ENCODE measurements at places on chromosomes 4 and X.
A peak's percentile ranks its signal among the peaks of the same experiment; 100 is the strongest.

DNA sequence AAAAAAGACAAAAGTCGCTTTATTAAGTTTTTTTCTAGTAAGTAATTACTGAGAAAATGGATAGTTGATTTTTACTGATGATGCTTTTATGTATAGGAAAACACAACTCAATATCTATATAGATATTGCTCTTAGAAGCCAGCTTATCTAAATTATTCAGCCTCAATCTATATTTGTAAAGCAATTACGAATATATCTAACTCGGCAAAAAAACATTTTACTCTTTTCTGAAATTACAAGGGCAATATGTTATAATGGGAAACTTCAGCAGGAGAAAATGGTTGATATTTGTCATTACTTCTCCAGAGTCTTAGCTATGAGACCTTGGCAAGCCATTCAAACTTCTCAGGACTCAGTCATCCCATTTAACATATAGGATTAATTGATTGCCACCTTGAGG, 228.5 kb downstream of the SLC7A11 start:
- no peak for DNase-seq

- no peak for DNase-seq
Measured at GRCh38 chr4:89123451-89123851, 12.1 kb downstream of the TIGD2 start.

DNA sequence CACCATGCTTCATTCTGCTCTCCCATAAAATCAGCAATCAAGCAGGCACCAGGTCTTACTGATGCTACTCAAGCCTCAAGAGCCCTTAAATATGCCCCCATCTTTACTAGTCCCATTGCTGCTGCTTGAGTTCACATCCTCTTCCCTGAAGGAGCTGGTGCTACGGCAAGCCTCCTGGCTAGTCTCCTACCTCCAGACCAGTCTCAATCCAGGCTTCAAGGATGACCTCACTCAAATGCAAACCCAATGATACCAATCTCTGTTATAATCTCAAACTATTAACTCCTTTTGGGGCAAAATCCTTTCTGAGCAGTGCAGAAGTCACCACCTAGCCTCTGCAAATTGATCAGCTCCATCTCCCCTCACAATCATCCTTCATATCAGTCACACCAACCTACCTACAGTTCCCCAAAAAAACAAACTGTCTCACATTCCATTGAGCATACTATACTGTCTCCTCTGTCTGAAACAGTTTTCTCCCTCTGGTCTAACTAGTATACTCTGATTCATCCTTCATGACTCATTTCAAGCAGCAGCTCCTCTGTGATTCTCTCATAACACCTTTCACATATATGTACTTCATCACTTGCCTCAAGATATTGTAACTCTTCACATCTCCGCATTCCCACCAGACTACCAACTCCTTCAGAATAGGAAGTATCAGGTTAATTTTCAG, 30.0 kb downstream of the PAPSS1 start:
- no peak for DNase-seq

GRCh38 chrX:11478026-11478425, 184.8 kb downstream of the AMELX start:
- DNase-seq: no peak

DNA sequence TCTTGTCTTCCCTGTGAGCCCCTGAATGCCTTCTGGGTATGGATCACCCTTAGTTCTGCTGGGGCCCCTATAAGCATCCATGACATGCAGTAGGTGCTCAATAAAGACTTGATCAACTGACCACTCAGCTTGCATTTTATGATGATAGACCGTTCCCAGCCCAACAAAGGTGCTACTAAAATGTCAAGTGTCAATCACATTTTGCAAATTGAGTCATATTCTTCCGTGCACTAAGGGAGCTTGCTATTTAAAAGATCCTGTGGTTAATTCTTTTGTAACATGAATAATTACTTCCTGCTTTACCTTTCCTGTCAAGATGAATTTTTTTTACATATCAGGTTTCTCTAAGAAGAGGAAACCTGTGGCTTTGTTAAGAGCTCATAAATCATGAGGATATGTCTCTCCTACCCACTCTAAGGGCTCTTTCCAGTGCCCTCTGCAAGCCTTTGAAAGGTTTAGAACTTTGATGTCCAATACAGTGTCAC, 47.6 kb downstream of the SH3KBP1 start:
- peak; percentile 5 for DNase-seq

DNA sequence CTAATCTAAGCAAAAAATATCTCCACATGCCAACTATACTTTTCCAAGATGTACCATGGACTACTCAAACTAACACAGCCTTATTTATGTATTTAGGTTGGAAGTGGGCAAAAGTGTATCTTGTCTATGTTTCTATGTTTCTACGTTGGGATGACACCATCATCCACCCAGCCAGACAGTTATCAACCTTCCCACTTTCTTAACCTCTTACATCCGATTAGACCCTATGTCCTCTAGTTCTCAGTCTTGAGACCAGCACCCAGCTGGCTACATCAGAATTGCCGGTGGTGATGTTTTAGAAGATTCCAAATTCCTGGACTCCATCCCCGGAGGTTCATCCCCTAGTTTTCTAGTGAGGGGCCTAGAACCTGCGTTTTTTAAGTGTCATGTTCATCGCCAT, 1.0 kb upstream of the AASDH start:
- no peak for DNase-seq

DNA sequence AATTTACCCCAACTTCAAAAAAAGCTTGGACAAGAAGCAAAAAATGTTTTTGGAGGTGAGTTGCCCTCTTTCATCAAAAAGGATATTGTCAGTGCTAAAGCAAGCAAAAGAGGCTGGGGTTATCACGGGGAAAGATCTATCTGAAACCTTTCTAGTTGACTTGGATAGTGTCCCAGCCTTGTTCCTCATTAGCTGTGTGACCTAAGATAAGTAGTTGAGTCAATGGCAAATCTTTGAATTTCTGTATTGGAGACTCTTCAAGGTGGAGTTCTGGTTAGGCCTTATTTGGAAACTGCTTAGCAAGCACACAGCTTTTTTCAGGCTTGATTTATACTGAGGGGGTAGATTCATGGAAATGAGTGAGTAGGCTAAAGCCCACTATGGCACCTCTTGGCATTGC, 271.6 kb downstream of the GRIA3 start:
- no peak for DNase-seq

GRCh38 chr4:73911746-73912145, 42.6 kb downstream of the CXCL1 start:
- no peak for DNase-seq

DNA sequence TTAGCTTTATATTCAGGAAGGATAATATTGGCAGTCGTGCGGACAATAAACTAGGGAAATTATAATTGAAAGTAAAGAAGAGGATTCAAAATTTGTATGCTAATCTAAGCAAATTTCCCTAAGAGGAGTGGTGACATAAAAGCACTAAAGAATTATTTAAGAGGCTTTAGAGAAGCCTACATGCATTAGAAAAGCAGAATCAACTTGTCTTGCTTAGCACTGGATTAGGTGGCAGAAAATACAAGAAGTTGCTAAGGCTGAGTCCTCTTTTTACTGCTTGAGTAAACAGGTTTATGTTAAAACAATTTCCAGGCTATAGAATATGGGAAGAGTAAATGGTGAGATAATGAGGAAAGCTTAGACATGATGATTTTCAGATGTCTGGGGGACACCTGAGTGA, 991.5 kb downstream of the PCDH18 start:
- peak; percentile 13 for DNase-seq

- no peak for DNase-seq
Measured at GRCh38 chr4:153137677-153138630, 66.3 kb upstream of the TRIM2 start.

GRCh38 chr4:77193511-77194102, 36.6 kb downstream of the CCNG2 start:
- DNase-seq: no peak

- DNase-seq: no peak
Measured at GRCh38 chr4:127307996-127308395, 324.8 kb upstream of the INTU start.

GRCh38 chrX:66163849-66164411, at the start of gene HEPH:
Gene HEPH (plus strand): TSS chrX:66164247. CDS start chrX:66170571, 6,324 bp downstream.
- DNase-seq: no peak

GRCh38 chr4:172035562-172035961, 222.4 kb downstream of the GALNTL6 start:
- peak; percentile 2 for DNase-seq

GRCh38 chr4:6331018-6331417, 61.4 kb downstream of the WFS1 start:
- no peak for DNase-seq

DNA sequence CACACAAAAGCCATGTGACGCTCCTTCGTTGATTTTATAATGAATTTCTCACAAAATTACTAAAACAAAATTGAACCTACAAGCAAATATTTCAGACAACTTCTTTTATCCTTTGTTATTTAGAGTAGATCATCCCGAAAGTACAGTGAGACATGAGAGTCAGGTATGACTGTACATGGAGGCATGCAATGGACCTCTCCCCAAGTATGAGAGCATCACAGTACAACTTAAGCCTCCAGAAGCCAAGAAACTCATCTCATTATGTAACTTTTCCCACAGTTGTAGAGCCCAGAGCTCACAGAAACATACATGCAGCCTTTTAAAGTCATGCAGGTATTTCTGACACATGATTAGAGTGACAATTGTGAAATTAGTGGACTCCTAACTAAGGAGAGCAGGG, 167.7 kb downstream of the PAPSS1 start:
- DNase-seq: no peak

GRCh38 chr4:76570141-76570973, 135.3 kb downstream of the SHROOM3 start:
- no peak for DNase-seq

DNA sequence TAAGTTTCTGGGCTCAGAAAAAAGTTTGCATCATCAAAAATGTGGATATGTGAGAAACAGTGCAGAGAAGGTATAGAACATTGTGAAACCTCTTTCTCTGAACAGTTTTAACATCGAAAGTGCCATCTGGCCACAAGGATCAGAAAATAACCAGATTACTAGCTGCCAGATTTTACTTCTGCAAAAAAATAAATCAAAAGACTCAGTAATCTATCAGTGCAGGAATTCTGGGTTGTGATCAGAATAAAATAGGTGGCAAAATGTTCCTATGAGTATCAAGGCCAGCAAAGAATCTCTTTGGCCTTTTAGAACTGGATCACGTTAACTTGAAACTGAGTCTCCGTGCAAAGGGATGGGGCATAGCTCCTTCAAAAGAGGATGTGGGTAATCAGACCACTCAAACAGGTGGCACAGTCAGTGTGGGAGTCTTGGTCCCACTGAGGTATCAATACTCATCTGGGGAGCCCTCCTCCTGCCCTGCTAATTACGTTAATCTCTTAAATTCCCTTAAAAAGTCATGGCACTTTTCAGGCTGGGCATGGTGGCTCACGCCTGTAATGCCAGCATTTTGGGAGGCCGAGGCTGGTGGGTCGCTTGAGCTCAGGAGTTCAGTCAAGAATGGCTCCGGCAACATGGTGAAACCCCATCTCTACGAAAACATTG, 26.7 kb upstream of the RBM47 start:
- no peak for DNase-seq

- no peak for DNase-seq
Measured at GRCh38 chr4:54571293-54572151, 86.2 kb upstream of the KIT start.

DNA sequence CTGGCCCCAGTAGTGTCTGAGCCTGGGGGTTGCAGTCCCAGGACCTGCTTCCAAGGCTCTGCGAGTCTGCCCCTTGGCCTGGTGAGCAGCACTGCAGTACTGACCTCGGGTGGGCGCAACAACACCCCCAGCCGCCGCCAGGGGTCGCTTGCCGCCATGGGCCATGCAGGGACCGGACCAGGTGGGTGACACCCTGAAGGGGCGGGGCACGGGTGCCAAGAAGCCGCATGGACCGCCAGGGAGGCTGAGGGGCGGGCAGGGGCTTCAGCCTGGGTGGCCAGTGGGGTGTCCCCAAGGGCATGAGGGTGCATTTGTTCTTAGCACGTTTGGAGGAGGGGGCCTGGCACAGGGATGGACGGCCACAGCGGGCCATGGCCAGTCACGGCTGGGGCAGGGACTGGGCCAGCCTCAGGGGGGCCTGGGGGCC, 25.0 kb downstream of the TACC3 start:
- peak; percentile 42 for DNase-seq

DNA sequence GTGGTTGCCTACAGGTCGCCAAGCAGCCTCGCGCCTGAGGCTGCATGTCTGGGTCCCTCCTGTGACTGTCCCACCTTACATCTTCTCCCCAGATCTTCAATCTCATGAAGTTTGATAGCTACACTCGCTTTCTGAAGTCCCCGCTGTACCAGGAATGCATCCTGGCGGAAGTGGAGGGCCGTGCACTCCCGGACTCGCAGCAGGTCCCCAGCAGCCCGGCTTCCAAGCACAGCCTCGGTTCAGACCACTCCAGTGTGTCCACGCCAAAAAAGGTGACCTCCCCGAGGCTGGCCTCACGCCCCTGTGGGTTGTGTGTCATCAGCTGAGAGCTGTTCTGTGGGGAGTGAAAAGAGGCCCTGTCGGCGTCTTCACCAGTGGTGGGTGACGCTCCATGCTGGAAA, 24.9 kb upstream of the HGFAC start:
- DNase-seq: no peak

GRCh38 chrX:149858592-149858991, 22.4 kb upstream of the MAGEA8 start:
- peak; percentile 34 for DNase-seq

- DNase-seq: no peak
Measured at GRCh38 chrX:53990171-53990570, 54.1 kb downstream of the PHF8 start.

- no peak for DNase-seq
Measured at GRCh38 chr4:107497054-107497453, 223.0 kb downstream of the PAPSS1 start.

DNA sequence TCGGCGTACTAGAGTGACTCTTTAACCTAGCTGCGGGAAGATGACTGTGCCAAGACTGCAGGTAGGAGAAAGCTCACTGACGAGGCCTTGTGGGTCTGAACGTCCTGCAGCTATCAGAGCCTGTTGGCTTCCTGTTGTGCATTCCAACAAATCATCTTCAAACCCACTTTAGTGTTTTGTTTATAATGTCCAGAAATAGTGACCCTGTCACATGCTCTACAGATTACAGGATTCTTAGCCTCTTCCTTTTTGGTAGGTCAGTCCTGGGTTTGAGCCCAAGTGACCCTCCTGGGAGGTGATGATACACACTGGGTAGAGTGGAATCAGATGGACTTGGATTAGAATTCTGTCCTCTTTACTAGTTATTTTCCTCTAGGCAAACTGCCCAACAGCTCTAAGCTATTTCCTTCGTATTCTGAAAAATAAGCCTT, 33.2 kb downstream of the HTT start:
- DNase-seq: no peak

GRCh38 chrX:109463784-109464183, 18.1 kb downstream of the GUCY2F start:
- DNase-seq: no peak

- no peak for DNase-seq
Measured at GRCh38 chrX:70168238-70169188, 8.8 kb upstream of the DGAT2L6 start.

DNA sequence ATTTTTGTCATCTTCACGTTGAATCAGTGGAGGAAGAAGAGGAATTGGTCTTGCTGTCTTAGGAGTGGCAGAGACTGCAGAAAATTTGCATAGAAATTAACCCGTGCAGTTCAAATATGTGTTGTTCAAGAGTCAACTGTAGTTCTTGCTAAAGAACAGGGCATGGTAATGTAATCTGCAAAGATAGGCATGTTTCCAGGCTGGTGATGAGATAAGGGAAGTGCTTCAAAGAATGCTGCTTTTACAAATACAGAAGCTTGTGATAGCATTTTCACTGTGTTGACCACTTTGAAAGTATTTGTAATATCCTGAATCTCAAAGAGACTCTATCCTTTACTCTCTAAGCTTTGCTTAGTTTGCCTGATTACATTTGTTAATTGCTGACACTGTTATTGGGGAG, 60.1 kb downstream of the PRRG1 start:
- DNase-seq: no peak

GRCh38 chrX:49627086-49627777, 28.4 kb downstream of the GAGE1 start:
- DNase-seq: no peak
